ENCODE measurements at places on chromosomes 3 and 15. TPM values are rescaled to one million over a fixed set of nuclear protein-coding genes. Genes with fewer than 3 reads are reported as not detected.

DNA sequence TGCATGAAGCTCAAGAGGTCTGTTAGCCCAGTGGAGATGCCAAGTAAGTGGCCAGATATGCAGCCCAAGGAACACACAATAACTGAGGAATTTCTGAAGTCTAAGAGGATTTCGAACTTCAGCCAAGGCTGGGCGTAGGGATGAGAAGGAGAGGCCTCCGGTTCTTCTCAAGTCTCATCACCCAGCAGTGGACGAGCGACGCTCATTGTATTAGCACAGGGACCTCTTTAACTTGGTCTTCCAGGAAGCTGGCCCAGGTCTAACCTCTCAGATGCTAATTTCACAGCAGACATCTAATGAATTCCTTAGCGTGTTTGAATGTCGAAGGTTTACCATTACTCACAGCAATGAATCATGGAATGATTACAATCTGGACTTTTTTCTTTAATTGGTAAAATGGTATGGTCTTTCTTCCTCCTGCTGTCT is 85.0 kb downstream of the HES1 start:
- DNase-seq: no peak

DNA sequence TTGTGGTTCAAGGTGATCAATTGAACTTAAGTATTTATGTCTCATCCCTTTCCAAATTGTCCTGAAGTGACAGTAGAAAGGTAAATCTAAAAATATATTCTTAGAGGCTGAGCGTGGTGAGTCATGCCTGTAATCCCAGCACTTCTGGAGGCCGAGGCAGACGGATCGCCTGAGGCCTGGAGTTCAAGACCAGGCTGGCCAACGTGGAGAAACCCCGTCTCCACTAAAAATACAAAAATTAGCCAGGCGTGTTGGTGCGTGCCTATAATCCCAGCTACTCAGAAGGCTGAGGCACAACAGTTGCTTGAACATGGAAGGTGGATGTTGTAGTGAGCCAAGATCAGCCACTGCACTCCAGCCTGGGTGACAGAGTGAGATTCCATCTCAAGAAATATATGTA is 226.6 kb downstream of the DPH6 start:
- no peak for DNase-seq

DNA sequence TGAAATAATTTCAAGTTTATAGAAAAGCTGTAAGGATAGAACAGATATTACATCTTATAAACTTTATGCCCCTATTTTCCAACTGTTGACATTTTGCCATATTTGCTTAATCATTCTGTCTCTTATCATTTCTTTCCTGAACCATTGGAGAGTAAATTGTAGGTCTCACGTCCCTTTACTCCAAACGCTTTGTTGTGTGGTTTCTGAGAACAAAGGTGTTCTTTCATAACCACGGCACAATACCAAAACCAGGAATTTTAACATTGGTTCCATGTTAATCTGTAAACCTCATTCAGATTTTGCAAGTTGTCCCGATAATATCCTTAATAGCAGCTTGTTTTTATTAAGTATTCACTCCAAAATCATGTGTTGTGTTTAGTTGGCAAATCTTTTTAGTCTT is 134.8 kb downstream of the AKAP13 start:
- no peak for DNase-seq

DNA sequence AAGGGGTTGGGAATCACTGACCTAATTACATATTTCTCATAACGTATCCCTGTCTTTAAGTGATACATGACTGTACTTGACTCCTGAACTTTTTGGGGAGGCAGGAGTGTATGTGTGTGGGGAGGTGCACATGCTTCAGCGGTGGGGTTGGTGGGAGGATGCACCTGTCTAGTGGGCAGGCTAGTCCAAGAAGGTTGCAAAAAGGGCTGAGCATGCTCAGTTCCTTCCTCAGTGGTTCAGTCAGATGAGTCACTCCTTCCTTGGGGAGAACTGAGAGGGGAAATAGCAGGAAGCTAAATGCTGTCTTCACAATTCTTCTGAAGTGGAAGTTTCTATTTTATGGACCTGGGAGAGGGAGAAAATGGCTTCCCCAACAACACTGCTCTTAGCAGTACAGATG is 24.6 kb upstream of the AP4E1 start:
- no peak for DNase-seq

DNA sequence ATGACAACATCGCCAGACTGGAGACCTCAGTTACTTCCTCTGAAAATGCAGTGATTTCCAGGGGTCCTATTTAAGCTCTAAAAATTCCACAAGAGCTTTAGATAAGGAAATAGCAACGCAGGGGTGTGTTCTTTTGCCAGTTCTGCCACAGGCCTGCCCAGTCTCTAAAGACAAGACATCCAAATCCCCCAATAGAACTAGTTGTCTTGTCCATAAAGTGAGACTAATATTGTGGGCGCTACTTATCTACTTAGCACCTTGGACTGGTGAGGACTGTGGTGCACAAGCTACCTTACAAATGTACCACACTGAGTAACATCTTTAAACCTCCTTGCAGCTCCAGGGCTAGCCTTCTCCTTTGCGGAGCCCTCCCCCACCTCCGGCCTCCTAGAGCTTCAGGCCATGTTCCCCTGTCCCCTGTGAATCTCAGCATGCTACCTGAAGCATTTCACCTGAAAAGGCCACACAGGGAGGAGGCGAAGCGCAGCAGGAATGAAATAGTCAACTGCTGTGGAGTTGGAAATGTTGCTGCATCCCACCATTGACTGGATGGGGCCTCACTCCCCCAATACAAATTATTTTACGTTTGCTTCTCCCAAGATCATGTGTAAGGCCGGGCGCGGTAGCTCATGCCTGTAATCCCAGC is 9.6 kb upstream of the LRRC2 start:
- DNase-seq: no peak

Gene P2RY12
- total RNA-seq: 1.0 TPM

Gene RBP2
- not detected for total RNA-seq

All from left ventricle myocardium superior (tissue), 1 donor.